ENCODE measurements at places on chromosomes 3 and 15.

DNA sequence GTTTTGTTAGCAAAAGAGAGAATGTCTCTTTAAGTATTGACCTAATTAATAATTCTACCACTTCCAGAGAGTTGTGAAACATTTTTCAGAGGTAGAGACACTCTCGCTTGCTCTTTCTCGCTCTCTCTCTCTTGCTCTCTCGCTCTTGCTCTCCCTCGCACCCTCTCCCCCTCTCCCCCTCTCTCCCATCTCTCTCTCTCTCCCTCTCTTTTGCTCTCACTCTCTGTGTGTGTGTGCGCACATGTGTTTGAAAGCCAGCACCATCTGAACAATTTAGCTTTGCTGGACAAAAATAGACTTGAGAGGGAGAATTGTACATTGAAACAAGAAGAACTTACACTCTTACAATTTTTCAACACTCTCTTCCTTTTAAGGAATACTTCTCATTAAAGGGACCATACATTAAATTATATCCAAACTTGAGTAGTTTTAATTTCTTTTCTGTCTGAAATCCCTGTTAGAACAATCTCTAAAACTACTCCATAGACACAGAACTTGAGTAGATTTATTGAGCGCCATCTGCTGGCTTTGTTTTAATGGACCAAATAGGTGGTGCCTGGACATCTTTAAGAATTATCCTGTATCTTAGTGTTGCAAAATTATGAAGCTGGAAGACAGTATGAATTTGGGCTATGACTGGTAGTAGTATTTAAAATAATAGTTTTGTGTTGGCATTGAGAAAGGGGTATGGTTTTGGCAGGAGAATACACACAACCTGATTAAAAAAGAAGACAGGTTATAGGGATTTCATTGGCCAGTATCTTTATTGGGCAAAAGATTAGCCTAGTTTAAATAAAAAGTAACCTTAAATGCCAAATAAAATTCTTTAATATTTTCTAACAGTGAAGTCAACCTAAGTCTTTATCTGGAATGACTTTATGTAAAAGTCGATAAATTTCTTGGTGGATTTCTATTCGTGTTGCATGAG, 124.6 kb downstream of the AKAP13 start:
- peaks cover 16% of the 10 kb centered on the region for H3K4me1 ChIP-seq
- no peaks in the 10 kb centered on the region for H3K36me3 ChIP-seq
- no peak overlapping the region for H3K4me3 ChIP-seq
- peak; percentile 11 for DNase-seq
- H3K27me3 ChIP-seq: no peaks in the 10 kb centered on the region

DNA sequence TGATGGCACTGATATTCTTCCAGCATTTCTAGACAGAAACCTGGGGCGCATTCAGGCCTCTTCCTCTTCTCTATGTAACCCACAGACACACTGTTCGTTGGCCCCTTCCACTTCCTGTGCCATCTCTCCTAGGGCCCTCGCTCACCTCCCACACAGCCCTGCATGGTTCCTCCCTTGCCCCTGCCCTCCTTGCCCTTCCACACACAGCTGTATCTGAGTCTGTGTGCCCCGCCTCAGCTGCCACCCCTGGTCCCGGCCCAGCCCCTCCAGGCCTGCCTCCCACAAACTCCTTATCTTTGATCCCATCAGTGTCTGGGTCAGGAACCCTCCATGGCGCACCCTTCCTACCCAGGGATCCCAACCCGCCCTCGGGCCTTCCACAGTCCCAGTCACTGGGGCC, 37.9 kb downstream of the RAB6B start:
- no peak for DNase-seq
- H3K36me3 ChIP-seq: no peaks in the 10 kb centered on the region
- H3K4me3 ChIP-seq: no peak overlapping the region

- H3K27ac ChIP-seq: peak overlapping the region; percentile 46
- no peaks in the 10 kb centered on the region for H3K27me3 ChIP-seq
- H3K4me1 ChIP-seq: peaks cover 90% of the 10 kb centered on the region
Measured at GRCh38 chr3:15292765-15293522, 39.4 kb downstream of the SH3BP5 start.

DNA sequence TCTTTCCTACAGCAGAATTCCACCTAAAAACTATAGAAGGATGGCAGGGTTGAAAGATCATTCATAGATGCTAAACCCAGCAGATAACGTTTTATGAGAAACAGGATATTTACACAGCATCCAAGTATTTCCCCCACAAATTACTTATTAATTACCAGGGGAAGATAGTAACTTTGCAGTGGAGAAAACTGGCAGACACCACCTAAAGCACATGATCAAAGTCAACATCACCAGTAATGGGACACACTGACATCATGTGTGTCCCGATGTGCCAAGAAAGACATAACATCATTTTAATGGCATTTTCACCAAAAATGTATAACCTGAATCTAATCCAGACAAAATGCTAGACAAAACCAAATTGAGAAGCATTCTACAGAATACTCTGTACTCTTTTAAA, 220.4 kb upstream of the THBS1 start:
- no peaks in the 10 kb centered on the region for H3K36me3 ChIP-seq
- DNase-seq: no peak
- H3K4me1 ChIP-seq: no peaks in the 10 kb centered on the region
- H3K4me3 ChIP-seq: no peak overlapping the region
- no peak overlapping the region for H3K27ac ChIP-seq

DNA sequence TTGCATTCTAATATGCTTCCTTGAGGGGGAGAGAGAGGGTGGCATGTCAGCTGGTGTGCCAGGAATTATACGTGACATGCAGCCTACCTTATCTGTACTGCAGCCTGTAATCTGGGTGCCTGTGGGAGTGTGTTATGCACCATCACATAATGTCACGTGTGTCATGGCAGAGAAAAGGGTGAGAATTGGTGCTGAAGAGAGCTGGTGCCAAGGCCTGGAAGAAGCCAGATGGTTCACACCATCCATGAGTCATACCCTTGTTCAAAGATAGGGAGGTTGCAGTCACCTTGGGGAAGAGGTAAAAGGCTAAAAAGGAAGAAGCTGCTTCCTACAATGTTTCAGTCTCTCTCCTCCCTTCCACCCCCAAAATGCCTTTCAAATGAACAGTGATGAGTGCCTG, 5.3 kb downstream of the BRPF1 start:
- peaks cover 23% of the 10 kb centered on the region for H3K4me1 ChIP-seq
- DNase-seq: no peak
- no peaks in the 10 kb centered on the region for H3K27me3 ChIP-seq
- no peak overlapping the region for H3K27ac ChIP-seq
- H3K4me3 ChIP-seq: no peak overlapping the region
- H3K36me3 ChIP-seq: peaks cover 75% of the 10 kb centered on the region

GRCh38 chr3:56812754-56813652, 11.3 kb upstream of the ARHGEF3 start:
- no peak for DNase-seq
- H3K4me1 ChIP-seq: peaks cover 48% of the 10 kb centered on the region
- no peak overlapping the region for H3K4me3 ChIP-seq
- H3K27me3 ChIP-seq: no peaks in the 10 kb centered on the region
- H3K27ac ChIP-seq: peak overlapping the region; percentile 3

DNA sequence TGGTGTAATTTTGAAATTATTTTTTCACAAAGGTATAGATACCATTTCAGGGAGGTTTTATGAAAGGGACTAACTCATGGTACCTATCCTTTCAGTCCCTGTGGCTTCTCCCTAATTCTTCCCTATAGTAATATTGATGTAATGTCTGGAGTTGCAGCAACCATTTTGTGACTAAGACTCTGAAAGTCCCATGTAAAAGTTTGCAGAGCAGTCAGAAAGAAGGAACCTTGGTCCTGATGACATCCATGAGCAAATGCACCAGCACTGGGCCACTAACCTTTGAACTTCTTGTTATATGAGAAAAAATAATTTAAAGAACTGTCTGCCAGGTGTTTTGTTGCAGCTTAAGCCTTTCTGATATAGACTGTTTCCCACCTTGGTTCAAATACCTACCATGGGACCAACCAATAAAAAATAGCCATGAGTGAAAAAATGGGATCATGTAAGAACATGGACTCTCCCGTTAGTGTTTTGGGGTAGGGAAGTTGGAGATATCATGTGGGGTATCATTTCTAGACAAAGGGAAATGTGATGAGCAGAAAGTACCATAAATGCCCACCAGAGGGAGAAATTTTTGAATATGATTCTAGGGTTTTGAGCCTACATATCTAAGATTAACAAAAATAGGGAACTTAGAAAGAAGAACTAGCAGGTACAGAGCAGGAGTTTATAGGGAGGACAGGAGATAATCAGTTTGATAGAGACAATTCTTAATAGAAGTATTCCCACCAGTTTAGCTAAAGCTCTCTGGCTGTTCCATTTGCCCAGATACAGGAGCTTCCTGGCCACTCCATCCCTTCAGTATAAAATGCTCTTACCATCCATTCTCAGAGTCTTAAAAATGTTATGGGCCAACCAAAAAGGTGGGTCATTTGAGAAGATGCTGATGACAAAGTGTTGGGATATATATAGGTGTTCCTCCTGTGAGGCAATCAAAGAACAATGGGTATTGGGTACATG, 3.4 kb upstream of the CPOX start:
- no peak for DNase-seq
- H3K27me3 ChIP-seq: no peaks in the 10 kb centered on the region
- no peak overlapping the region for H3K4me3 ChIP-seq
- H3K36me3 ChIP-seq: no peaks in the 10 kb centered on the region
- H3K4me1 ChIP-seq: peaks cover 16% of the 10 kb centered on the region

DNA sequence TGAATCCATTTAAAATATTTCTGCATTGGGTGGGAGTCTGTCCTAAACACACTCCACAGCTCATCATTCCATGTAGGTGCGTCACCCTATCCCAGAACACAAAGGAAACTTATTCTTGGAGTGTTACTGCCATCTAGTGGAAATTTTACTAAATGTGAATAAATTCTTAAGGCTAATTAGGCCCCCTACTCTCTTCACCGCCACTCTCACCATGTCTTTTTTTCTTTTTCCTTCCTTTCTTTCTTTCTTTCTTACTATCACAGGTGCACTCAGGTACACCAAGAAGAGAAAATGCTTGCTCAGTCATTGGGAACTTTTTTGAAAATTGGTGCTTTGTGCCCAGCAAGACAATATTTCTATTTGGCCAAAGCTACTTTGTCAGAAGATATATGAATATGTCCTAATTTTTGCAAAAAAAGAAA, 26.4 kb upstream of the ATP8B4 start:
- H3K36me3 ChIP-seq: no peaks in the 10 kb centered on the region
- H3K27ac ChIP-seq: no peak overlapping the region
- no peak overlapping the region for H3K4me3 ChIP-seq
- no peak for DNase-seq
- H3K4me1 ChIP-seq: no peaks in the 10 kb centered on the region

- H3K36me3 ChIP-seq: no peaks in the 10 kb centered on the region
- no peak overlapping the region for H3K27ac ChIP-seq
- no peak for DNase-seq
- H3K27me3 ChIP-seq: no peaks in the 10 kb centered on the region
- H3K4me3 ChIP-seq: no peak overlapping the region
Measured at GRCh38 chr3:187922704-187923416, 177.6 kb upstream of the BCL6 start.

GRCh38 chr3:162019817-162020216, 523.2 kb downstream of the OTOL1 start:
- no peaks in the 10 kb centered on the region for H3K4me1 ChIP-seq
- no peak overlapping the region for H3K4me3 ChIP-seq
- DNase-seq: no peak
- H3K36me3 ChIP-seq: no peaks in the 10 kb centered on the region

GRCh38 chr3:15148614-15149013, 49.7 kb upstream of the RBSN start:
- no peak overlapping the region for H3K27ac ChIP-seq
- H3K4me1 ChIP-seq: no peaks in the 10 kb centered on the region
- H3K27me3 ChIP-seq: no peaks in the 10 kb centered on the region
- no peaks in the 10 kb centered on the region for H3K36me3 ChIP-seq
- DNase-seq: no peak
- no peak overlapping the region for H3K4me3 ChIP-seq

GRCh38 chr3:14907043-14907966, 40.1 kb upstream of the NR2C2 start:
- no peaks in the 10 kb centered on the region for H3K4me1 ChIP-seq
- H3K36me3 ChIP-seq: no peaks in the 10 kb centered on the region
- no peaks in the 10 kb centered on the region for H3K27me3 ChIP-seq
- H3K27ac ChIP-seq: no peak overlapping the region
- H3K4me3 ChIP-seq: no peak overlapping the region

DNA sequence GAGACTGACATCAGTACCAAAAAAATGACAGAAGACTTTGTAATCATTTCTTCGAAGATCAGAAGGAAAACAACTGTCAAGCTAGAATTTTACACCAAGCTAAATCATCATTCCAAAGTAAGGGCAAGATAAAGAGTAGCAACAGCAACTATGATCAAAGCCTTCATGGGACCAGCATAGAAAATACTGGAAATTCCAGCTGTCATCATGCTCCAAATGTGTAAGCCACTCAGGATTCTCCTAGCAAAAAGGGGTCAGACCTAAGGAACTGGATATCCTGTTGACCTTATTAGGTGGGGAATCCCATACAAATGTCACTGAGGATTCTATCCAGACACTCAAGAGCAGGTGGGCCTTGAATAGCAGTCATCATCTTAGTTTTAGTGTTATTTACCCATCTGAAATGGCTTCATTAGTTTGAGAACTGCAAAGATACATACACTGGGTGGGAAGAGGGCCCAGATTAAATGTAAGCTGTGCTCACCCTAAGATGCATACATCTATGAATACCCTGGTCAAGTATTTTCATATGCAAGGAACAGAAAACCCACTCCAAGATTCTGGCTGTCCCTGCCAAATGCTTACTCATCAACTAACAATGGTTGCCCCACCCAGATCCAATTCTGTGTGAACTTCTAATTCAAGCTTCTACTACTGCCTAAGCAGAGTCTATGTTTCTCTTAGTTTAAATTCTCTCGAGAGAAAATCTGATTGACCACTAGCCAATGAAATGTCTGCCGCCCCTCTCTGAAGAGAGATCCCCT, 33.5 kb downstream of the CLDN18 start:
- no peaks in the 10 kb centered on the region for H3K36me3 ChIP-seq
- no peaks in the 10 kb centered on the region for H3K4me1 ChIP-seq
- H3K4me3 ChIP-seq: no peak overlapping the region
- DNase-seq: no peak
- no peak overlapping the region for H3K27ac ChIP-seq
- no peaks in the 10 kb centered on the region for H3K27me3 ChIP-seq

DNA sequence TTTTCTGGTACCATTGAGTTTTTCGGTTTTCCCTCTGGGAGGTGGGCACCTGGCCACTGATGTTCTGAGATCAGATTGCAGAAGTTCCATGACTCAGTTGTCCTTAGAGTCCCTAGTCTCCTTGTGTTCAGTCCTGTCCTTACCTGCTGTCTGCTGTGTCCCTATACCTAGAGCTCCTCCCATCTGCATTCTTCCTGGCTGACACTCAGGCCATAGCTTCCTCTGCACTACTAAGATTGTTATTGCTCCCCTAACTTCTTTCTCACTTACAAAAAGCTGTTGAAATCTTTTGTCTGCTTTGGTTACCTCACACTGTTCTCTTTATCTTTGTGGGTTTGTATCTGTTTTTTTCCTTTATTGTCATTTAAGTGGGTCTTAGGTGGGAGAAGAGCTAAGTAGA, 13.2 kb downstream of the USP3 start:
- H3K27ac ChIP-seq: peak overlapping the region; percentile 25
- peaks cover 47% of the 10 kb centered on the region for H3K4me1 ChIP-seq
- no peaks in the 10 kb centered on the region for H3K27me3 ChIP-seq
- DNase-seq: no peak
